ENCODE measurements at places on chromosomes 11 and 22.
A peak's percentile ranks its signal among the peaks of the same experiment; 100 is the strongest.

DNA sequence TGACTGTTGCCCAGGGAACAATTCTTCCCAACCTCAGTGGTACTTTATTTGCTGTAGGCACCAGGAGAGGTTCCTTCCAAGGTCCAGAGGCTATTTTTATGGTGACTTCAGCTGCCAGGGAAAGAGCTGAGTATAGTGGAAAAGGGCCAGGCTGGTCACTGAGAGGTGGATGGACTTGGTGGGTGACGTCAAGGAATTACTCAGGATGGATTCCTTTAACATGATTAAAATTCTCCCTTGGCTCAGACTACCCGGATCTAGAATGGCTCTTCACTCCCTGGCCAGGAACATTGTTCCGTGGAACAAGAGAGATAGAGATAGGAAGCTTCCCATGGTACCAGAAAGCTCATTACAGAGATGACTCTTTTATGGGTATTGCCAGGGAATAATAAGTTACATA is 8.7 kb upstream of the CALCA start:
- ATAC-seq = no peak

DNA sequence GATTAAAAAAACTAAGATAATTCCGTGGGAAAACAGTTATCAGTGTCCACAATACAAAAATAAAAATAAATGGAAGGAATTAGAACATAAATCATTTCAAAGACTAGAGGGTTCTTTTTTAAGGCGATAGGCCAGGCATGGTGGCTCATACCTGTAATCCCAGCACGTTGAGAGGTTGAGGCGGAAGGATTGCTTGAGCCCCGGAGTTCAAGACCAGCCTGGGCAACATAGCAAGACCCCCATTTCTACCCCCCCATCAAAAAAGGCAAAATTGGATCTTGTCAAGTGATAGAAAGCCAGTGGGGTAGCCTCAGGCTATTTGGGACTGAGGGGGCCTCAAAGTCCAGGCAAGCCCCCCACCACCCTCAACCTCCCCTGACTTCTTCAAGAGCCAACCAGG is 20.6 kb upstream of the POLA2 start:
- no peak for ATAC-seq

DNA sequence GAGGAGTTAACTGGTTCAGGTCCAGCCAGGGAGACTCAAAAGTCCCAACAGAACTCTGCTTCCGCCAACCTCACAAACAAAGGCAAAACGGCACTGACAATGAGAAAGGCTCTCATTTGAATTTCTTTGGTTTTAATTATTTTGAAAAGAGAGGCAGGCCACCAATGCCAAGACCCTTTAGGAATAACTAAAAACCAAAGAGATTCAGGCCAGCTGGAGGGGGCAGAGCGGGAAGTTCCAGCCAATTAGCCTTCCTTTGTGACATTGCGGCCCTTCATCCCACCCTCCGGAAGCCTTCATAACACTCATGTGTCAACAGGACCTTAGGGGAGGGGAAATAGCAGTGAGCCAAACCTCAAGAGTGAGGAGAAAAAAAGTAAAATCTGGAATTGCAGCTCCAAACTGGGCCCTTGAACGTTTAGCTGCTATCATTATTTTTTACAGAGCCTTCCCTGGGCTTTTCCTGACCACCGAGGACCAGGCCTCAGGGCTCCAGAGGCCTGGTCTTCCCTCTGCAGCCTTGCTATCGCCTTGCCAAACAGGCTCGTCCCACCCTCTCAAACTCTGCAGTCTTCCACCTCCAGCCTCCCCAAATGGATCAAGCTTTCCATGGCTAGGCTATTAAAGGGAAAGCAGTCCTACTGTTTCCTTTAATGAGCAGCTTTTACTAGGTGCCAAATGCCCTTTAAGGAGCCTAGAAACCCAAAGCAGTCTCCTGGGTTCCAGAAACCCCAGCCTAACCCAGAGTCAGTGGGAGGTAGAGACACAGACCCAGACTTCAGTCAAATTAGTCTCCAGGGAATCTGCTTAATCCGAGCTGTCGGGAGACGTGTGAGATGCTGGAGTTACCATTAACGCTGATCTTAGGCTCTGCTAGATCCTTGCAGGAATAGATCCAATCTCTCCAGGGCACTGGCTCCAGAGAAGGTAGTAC is 114.2 kb downstream of the CCDC34 start:
- ATAC-seq = no peak

DNA sequence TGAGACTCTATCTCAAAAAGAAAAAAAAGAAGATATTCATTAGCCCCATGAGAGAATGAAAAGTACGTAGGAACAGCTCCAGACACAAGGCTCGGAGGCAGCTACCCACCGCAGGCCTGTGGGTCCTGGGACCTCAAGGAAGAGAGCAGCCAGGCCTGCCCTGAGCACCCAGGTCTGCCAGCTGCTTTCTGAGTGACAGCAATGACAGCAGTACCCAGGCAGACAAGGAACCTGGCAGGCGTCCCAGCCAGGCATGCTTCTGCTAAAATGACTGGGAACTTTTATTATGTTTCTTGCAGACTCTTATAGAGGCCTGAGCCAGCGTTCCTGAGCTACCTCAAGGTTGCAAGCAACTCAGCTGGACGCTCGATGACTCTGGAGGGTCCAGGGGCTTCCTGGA is 31.6 kb downstream of the CPT1A start:
- ATAC-seq = no peak

DNA sequence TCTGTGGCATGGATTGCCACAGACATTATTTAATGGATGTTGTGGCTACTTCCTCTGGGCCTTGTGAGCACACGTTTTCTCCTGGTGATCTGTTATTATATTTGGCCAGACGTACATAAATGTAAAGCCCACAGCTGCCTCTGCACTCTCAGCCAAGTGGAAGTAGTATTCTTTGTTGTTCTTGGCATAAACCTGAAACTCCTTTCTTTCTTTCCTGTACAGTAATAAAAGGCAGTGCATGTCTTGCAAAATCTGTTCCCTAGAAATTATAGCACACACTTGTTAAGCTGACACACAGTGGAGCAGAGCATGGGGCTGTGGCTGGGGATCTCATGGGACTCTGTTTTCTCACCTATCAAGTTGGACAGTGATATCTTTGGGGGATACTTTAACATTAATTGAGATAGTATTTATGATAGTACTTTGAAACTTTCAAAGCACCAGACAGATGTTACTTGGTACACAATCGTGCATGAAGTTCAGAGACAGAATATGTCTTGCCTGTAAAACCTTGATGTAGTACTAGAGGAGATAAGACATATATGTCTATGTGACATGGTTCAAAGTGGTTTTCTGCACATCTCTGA is 20.9 kb downstream of the PANX1 start:
- peak; percentile 18 for ATAC-seq

DNA sequence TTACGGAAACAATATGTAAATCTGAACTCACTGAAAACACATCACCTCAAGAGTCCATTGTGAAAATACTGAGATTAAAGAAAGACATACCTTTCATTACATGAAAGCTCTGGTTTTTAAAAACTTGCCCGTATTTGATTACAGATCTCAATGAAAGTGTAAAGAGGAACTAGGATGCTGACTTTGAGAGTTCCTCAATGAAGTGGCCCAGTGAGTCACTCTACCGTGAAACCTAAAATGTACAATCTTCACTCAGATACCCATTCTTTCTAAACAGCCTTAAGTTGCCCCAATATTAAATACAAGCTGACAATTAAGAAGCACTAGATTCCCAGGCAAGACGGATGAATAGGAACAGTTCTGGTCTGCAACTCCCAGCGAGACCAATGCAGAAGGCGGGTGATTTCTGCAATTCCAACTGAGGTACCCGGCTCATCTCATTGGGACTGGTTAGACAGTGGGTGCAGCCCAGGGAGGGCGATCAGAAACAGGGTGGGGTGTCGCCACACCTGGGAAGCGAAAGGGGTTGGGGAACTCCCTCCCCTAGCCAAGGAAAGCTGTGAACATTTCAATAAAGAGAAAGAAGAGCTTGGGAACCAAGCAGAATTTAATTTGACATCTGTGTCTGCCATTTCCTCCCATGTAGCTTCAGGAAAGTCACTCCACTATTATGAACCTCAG is 33.8 kb upstream of the OR9G4 start:
- no peak for ATAC-seq

GRCh38 chr22:17057959-17058814 is 26.6 kb upstream of the IL17RA start:
- peak; percentile 80 for ATAC-seq

DNA sequence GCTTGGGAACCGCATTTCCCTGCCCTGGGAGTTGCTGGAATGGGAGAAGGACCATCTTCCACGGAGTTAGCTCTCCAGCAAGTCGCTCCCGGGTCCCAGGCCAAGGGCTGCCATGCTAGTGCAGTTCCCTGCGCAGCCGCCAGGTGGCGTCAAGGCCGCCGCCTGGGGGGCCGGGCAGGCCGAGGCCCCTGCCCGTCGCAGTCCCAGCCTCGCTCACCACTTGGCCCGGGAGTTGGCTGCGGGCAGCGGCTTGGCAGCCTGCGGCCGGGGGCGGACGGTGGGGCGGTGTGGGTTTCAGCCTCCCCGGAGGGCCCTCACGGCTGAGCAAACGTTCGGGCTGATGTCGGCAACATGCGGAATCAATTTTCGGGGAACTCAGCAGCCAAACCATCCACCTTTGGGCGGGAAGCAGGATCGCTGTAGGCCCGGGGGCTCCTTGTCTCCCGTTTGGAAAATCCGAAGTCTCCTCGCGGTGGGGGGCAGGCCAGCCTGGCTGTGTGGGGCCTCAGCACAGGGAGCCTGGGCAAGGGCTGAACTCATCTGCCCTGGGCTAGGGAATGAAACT is 415.1 kb downstream of the SOX6 start:
- no peak for ATAC-seq

- no peak for ATAC-seq
These were observed 31.1 kb downstream of the TSPAN4 start for GRCh38 chr11:873706-874105.

DNA sequence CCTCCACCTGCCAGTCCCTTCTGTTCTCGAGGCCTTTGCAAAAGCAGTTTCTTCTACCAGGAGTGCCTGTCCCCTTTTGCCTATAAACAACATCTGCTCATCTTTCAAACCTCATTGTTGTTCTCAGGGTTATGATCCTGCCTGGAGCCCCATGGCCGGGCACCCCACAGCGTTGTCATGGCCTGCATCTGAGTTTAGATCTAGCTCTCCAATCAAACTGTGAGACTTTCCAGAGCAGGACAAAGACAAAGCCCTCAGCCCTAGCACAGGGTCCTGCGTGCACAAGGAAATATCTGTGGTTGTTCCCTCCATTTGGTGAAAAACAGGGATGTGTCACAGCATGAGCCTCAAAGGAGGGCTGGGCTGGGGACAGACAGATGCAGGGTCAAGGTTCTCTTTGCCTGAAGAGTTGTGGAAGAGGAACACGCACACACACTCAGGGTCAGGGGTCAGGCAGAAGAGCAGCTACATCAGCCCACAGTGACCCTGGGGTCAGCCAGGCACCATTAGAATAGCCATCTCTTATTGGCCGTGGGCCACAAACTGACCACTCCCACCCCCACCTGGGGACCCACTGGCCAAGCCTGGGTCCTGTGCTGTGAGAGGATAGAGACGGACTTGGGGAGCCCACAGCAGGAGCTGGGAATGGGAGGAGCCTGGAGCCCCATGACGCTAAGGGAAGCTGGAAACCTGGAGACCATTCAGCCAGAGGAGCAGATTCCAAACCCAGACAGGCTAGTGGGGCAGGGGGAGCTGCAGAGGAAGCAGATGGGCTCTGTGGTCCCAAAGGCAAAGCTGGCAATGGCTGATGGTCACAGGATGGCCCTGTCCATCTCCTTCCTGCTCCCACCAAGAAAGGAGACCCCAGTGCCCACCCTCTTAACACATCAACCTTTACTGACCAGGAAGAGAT is 99.4 kb downstream of the PDE2A start:
- no peak for ATAC-seq

GRCh38 chr22:47609653-47610052 is 847.2 kb downstream of the TBC1D22A start:
- ATAC-seq = no peak

DNA sequence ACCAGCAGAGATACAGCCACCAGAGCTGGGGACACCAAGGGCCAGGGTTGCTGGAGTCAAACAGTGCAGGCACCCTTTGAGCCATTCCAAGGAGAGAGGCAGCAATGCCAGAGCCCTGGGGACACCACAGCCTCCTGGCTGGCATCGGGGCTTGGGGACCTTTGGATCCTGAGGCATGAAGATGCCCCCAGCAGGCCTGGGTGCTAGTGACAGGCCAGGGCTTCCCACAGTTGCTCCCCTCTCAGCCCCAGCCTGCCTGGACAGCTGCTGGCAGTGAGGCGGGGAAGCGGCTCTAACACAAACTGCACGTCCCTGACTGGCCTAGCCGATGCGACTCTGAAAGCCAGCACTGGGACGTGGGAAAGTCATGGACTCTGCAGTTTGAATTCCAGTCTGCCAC is 2.7 kb downstream of the CD5 start:
- ATAC-seq = no peak

DNA sequence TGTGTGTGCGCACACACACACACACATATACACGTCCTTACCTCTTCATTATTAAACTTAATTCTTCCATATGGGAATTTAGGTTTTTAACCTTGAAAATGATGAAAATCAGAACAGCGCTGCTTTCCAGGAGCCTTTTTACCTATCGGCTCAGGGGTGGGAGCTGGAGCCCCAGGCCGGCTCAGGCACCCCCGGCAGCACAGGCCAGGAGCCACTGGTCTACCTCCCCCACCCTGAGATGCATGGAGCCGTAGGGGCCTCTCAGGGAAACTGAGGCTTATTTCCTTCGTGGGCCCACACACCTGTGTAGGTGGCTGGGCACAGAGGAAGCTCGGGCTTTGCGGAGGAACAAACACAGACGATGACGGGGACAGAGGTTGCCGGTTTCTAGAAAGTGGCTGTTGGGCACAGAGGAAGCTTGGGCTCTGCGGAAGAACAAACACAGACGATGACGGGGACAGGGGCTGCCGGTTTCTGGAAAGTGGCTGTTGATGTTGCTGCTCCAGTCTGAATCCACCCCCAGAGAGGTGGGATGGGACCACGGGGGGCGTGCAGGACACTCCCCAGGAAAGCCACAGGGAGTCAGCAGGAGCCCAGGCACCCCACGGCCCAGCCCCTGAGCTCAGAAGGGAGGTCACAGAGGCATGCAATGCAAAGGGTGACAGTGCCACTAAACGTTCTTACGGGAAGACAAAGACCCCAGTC is 149.4 kb downstream of the BRD1 start:
- ATAC-seq = no peak

DNA sequence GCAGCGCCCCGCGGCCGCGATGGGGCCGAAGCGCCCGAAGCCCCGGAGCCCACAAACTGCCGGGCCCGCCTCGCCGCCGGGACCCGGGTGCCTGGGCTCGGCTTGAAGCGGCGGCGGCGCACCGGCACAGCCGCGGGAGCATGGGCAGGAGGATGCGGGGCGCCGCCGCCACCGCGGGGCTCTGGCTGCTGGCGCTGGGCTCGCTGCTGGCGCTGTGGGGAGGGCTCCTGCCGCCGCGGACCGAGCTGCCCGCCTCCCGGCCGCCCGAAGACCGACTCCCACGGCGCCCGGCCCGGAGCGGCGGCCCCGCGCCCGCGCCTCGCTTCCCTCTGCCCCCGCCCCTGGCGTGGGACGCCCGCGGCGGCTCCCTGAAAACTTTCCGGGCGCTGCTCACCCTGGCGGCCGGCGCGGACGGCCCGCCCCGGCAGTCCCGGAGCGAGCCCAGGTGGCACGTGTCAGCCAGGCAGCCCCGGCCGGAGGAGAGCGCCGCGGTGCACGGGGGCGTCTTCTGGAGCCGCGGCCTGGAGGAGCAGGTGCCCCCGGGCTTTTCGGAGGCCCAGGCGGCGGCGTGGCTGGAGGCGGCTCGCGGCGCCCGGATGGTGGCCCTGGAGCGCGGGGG is 346 bp downstream of the FJX1 start:
- ATAC-seq = peak; percentile 55

GRCh38 chr11:106418791-106419190 is 341.3 kb downstream of the AASDHPPT start:
- no peak for ATAC-seq

- ATAC-seq = peak; percentile 79
These were observed at the start of gene HTATIP2 for GRCh38 chr11:20363500-20364340. Gene HTATIP2 (plus strand): TSS chr11:20363714. CDS start chr11:20364238, 524 bp downstream.

All from esophagus mucosa (tissue), 1 donor.